Naive thymus-derived CD8-positive, alpha-beta T cell (primary cell): ENCODE measurements at places on chromosomes 4 and X.

GRCh38 chrX:32937043-32937442, 274.3 kb downstream of the DMD start:
- no peak for DNase-seq

DNA sequence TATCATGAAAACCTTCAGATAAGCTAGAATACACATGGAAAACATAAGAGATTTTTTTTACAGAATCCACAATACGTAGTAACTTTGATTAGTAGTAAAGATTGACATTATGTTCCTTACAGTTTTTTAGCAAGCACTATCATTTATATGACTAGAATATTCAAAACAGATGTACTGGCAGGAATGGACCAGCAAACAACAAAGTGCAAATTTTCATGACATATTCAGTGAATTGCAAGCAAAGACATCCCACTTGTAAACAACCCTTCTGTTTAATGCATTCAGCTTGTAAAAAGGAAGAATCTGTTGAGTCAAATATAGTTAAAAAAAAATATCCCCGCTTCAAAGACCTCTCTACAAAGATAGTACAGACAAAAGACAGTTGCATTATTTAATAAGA, 403.7 kb upstream of the TRAM1L1 start:
- DNase-seq: no peak

DNA sequence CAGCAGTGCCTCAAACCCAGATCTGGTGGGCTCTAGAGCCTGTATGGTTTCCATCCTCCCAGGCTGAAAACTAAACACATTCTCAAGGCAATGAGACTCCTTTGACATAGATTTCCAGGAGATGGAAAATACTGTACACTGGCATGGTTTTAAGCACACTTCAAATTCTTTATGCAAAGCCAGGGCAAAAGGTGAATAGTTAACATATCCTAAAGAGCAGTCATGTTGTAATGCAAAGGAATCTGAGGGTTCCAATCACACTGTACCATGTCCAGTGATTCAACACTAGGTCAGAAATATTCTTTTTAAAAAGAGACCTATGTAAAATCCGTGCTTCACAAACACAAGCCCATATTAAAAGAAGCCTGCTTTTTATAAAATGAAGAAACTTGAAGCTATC, 195.3 kb downstream of the QDPR start:
- DNase-seq: no peak

- DNase-seq: no peak
Observed at GRCh38 chr4:29175291-29175690, 1544.9 kb upstream of the PCDH7 start.

DNA sequence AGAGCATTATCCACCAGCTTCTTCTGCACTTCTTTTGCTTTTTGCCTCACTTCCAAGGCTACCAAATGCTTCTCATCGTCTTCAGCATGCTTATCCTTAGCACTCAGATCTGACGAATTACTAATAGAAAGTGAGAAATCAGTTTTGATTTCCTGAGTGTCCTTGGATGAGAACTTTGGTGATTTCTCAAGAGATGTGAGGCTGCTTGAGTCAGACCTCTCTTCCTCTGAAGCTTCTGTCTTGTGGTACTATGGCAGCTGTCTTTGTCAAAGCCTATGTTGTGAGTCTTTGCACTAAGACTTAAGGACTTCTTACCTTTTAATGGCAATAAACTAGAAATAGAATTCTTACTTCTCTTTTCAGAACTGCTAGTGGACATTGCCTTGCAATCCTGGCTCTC, 169.9 kb downstream of the CPE start:
- no peak for DNase-seq

- DNase-seq: no peak
Observed at GRCh38 chr4:150211016-150211415, 132.8 kb downstream of the DCLK2 start.

GRCh38 chrX:132631579-132632232, 142.9 kb upstream of the MBNL3 start:
- no peak for DNase-seq

- no peak for DNase-seq
Observed at GRCh38 chrX:75151827-75152592, 4.1 kb downstream of the ABCB7 start.

GRCh38 chrX:87728459-87728858, 210.9 kb downstream of the KLHL4 start:
- no peak for DNase-seq

DNA sequence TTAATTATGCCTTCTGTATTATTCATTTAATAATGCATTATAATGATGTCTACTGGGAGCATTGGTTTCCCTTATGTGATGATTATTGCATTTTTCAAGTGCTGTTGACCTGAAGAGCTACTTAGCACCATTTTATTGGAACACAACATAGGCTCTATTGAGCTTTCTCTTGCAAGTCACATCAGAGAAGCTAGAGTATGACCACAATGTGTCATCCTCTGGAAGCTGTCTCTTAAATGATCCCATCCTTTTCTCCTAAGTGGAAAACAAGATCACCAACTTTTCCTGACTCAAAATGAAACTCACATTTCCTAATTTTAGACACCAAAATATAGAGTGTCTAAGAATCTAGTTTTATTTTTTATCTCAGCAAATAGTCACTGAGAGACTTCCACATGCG, 1451.9 kb downstream of the PCDH7 start:
- no peak for DNase-seq

DNA sequence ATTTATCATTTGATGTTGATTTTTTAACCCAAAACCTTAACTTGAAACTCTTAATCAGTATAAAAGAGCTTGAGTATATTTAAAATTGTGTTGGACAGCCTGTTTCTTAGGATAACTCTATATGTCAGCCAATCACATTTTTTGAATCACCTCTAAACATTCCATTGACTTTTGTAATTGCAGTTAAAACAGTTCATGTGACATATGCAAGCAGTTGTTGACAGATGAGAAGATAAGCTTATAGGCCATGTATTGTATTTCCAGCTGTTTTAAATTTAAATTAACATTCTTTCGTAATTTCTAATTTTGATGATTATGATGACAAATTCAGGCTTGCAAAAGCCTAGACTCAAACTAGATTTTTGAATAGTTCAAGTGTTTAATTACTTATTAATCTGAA, 17.4 kb downstream of the VEGFC start:
- no peak for DNase-seq
